Stimulated activated CD8-positive, alpha-beta memory T cell treated with anti-CD3 and anti-CD28 coated beads, Interleukin-7, amount 100 ng/mL, for 4 hours (primary cell): ENCODE measurements at places on chromosomes 16 and 17.

DNA sequence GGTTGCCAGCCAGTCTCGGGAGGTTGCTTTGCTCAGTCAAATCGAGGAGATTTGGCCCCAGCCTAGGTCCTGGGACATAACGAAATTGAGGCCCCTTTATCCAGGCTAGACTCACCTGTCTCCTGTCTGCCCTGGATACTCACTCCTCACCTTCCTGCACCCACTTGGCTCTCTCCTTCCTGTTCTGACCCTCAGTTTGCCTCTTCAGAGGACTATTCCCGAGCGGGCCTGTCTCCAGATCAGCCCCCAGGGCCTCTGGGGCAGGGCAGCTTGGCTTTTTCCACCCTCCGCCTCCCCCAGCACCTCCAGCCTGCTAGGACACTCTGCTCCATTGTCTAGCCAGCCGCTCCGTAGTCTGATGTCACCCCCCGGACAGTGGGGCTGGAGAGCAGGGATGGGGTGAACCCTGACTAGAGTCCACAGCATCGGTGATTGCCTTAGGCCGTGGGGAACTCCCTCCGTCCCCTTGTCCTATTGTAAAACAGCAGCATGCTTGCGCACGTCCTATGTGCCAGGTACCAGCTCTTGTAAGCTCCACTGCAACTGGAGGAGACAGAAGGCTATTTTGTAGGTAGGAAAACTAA is 8.8 kb downstream of the WFIKKN2 start:
- DNase-seq: no peak

- DNase-seq: no peak
These were observed 1.1 kb upstream of the KRTAP4-12 start for GRCh38 chr17:41125064-41125463.

GRCh38 chr17:74296548-74296936 is 22.5 kb downstream of the DNAI2 start:
- no peak for DNase-seq

GRCh38 chr17:50467114-50467854 is 1.4 kb downstream of the CHAD start:
- DNase-seq: no peak

DNA sequence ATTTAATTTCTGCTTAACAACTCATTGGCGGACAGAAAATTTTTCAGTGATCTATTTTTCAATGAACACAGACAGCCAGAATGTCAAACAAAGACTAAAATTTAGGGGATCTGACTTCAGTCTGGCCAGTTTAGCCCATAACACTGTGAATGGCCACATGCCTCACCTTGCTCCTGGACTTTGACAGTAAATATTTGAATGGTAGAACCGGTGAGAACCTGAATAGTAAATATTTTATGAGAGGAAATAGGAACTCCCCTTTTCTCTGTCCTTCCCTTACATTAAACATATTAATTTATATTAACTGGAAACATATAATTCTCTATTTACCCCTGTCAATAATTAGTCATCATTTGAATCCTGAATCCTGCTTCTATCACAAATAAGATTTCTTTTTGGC is 942.1 kb downstream of the KCNJ2 start:
- no peak for DNase-seq

GRCh38 chr16:57866529-57866918 is 64.2 kb upstream of the KIFC3 start:
- no peak for DNase-seq
